Right renal cortex interstitium (tissue), 3 donors: ENCODE measurements at places on chromosomes 11 and 22.

DNA sequence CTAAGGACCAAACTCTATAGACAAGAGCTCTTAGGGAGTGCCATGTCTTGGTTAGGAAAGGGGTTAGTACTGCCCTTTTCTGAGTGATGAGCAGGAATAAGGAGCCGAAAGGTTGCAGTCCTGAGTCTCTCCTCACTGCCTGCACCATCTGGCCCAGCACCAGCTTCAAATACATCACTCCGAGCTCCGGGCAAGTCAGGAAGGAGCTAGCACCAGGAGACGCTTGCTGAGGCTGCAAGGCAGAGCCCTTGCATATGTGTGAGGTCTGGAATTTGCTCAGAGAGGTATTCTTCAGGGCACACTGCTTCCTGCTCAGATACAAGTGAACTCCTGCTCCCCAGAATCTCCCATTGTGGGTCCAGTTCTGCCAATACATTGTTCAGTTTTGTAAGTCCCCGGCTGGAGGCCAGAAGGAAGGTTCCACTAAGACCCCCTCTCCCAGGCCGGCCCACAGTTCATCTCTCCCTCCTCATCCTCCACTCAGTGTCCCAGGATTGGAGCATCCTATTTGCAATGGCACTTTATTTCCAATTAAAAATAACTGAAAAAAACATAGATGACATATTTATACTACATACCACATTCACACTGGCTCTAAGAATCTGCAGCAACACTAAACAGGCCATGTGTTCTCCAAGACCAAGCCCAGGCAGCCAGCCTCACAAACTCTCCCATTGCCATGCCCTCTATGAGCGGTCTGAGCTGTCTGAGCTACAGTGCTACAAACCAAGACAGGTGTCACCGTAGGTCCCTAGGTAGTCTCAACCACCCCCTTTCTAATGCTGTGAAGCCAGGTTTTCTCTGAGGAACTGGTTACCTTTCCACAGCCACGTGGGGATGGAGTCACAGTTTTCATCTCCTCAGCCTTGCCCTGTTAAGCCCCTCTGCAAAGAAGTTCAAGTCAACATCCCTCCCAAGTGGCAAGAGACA is 55.1 kb upstream of the SPATA19 start:
- no peak for DNase-seq

GRCh38 chr11:71095294-71095850 is 157.0 kb downstream of the SHANK2 start:
- DNase-seq, result no peak

GRCh38 chr11:133697161-133697560 is 148.2 kb downstream of the SPATA19 start:
- no peak for DNase-seq

DNA sequence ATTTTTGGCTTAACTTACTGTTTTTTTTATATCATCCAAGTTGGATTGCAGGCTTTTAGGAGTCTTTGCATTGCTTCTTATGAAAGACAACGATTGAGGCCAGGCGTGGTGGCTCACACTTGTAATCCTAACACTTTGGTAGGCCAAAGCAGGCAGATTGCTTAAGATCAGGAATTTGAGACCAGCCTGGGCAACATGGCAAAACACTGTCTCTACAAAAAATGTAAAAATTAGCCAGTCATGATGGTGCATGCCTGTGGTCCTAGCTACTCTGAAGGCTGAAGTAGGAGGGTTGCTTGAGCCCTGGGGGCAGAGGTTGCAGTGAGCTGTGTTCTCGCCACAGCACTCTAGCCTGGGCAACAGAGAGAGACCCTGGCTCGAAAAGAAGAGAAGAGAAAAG is 56.6 kb downstream of the BID start:
- no peak for DNase-seq

- no peak for DNase-seq
These were observed 5.0 kb downstream of the CD81 start for GRCh38 chr11:2382129-2382517.

GRCh38 chr11:13061294-13061990 is 52.3 kb downstream of the RASSF10 start:
- DNase-seq, result no peak

- no peak for DNase-seq
These were observed 34.9 kb downstream of the TBC1D22A start for GRCh38 chr22:46797355-46797754.

GRCh38 chr11:83744620-83745192 is 458.5 kb upstream of the CCDC90B start:
- no peak for DNase-seq

GRCh38 chr11:16909359-16910035 is 104.7 kb downstream of the PLEKHA7 start:
- no peak for DNase-seq

DNA sequence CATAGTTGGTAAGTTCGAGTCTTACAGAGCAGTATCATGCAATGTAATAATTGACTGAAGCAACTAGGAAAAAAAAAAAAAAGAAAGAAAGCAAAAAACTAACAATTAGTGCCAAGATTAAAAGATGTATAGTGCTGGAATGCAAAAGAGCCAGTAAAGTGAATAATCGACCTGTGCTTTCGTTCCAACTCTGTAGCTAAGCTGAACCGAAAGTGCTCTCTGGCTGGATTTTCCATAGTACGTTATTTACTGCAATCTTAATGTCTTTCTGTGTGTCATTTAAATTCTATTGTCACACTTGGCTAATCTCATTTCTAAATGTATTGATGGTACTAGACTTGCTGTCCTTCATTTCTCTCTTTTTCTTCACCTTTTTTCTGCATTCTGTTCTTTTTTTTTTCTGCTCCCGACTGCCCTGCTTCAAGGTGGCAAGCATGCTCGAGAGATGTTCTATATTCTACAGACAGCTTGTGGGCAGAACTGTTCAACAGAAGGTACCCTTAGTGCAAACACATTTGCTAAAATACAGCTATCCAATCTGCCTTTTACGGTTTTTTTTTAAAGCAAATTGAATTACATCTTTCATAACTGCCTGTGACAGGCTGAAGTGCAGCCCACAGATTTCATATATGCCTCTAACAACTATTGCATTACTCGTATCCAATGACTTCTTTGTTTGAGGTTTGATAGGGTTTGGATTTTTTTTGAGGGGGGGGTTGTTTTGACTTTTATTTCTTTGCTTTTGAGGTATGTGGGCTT is 204.2 kb upstream of the MTNR1B start:
- DNase-seq, result no peak

DNA sequence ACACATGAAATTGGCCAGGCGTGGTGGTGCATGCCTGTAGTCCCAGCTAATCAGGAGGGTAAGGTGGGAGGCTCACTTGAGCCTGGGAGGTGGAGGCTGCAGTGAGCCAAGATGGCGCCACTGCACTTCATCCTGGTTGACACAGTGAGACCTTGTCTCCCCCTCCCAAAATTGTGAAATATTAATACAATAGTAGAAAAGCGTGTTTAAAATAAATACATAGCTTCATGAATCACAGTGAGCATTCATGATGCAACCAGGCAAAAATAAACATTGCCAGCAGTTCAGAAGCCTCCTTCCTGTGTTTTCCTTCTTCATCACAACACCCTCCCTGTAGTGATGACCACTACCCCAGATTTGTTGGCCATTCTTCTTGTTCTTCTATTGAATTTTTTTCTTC is 4.3 kb upstream of the TEAD1 start:
- DNase-seq, result no peak

DNA sequence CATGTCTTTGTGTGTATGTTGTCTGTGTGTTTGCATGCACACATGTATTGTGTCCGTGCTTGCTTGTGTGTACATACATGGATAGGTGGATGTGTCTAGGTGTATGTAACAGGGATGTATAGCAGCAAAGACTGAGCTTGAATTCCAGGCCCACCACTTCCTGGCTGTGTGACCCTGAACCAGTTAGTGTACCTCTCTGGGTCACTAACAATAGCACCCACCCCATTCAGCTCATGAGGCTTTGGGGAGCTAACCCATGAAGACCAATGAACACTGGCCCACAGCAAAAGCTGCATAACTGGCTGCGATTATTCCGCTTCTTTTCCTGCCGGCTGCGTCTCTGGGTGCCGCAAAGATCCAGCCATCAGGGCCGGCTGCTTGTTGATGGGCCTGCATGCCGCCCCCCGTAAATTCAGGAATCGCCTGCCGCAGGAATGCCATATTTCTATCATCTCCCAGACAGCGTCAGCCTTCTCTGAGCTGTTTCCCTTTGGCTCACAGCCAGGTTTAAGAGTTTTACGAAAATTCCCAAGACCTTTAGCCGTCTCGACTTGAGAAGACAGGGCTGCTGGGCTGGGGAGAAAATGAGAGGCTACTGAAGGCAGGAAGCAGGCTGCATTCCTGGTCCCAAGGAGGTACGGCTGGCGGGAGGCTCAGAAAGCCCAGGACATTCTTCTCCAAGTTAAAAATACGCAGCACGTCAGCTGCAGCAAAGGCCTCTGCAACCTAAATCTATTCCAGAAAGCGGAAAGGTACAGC is 224.6 kb downstream of the MN1 start:
- no peak for DNase-seq

DNA sequence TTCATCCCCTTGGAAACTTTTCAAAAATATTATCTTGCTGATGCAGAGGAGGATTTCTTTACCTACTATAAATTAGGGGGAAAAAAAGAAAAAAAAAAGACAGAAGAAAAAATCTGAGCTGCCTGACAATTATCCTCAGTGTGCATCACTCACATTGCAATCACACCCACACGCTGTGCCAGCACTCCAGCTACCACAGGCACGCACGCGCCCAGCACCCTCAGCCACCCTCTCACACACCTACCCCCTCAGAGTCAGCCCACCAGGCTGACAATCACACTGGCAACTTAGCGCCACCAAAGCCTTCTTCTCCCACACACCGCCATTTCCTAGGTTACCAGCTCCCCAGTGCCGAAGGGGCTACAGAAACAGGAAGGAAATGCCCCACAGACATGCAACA is 236.1 kb downstream of the KCNA4 start:
- no peak for DNase-seq

DNA sequence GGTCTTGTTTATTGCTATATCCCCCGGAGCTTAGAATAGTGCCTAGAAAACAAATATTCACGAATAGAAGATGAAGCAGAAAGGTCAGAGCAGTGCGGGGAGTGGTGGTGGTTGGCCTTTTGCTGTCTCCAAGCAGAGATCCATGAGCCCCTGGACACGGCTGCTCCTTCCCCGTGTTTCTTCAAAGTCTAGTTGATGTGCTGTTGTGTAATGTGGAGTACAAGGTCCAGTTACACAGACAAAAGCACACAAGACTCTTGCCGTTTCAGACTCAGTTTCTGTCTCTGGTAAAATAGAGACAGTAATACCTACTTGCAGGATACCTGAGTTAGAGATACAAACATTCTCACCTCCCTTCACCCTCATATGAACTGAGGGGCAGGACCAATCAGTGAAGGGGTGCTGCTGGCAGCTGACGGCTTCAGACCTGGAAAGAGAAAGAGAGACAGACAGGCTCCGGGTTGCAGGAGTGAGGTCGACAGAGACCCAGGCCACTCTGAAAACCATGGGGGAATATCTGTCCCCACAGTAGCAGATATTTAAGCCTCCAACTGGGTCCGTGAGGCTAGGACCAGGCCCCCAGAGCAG is 56.2 kb downstream of the RASSF10 start:
- DNase-seq, result no peak

GRCh38 chr11:44235765-44236201 is 74.2 kb downstream of the ALX4 start:
- DNase-seq, result peak; percentile 45

- no peak for DNase-seq
These were observed 34.0 kb downstream of the KREMEN1 start for GRCh38 chr22:29106839-29107238.

- no peak for DNase-seq
These were observed 60.9 kb downstream of the CELSR1 start for GRCh38 chr22:46476547-46476941.

DNA sequence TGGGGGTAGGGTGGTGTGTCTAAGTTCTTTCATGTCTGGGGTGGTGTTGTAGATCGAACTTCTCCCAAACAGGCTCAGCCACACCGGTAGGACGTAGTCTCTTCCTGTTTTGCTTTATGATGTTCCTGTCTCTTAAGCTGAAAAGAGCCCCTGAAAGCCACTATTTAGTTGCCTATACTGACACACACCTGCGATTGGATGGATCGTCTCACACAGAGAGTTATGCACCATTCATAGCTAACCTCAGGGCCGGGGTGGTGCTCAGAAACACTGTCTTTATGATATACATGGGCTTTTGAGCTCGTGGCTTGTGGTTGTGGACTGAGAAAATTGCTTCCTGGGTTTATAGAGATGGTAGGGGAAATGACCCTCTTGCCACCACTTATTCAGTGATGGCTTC is 137.6 kb downstream of the TEAD1 start:
- DNase-seq, result no peak

GRCh38 chr22:26763633-26764361 is 106.4 kb downstream of the MIAT start:
- no peak for DNase-seq

DNA sequence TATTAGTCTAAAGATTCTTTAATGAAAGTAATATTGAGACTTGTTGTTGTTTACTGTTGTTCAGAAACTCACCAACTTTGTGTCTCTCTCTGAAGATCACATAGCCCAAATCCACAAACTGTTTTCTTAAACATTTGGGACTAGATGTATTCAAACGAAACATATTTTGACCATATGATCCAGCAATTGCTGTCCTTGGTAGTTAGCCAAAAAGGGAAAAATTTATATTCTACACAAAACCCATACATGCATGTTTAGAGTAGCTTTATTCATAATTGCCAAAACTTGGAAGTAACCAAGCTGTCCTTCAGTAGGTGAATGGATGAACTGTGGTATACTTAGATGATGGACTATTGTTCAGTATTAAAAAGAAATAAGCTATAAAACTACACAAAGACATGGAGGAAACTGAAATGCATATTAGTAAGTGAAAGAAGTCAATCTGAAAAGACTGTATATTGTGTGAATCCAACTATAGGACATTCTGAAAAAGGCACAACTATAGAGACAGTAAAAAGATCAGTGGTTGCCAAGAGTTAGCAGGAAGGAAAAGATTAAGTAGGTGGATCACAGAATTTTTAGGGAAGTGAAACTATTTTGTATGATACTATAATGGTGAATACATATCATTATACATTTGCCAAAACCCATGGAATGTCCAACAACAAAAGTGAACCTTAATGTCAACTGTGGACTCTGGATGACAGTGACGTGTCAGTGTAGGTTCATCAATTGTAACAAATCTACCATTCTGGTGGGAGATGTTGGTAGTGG is 442.9 kb downstream of the INSC start:
- DNase-seq, result no peak

- DNase-seq, result no peak
These were observed 95.3 kb downstream of the SERGEF start for GRCh38 chr11:17917556-17917955.

- no peak for DNase-seq
These were observed 1.1 kb upstream of the TMA7B start for GRCh38 chr22:39958949-39959639.

- DNase-seq, result no peak
These were observed 1.2 kb downstream of the GAS2L1 start for GRCh38 chr22:29307596-29308147.

GRCh38 chr22:48389916-48390315 is 1437.8 kb downstream of the BRD1 start:
- no peak for DNase-seq

GRCh38 chr11:123301013-123301591 is 106.1 kb upstream of the CLMP start:
- no peak for DNase-seq

- DNase-seq, result no peak
These were observed 76.9 kb downstream of the IGLL1 start for GRCh38 chr22:23503142-23503541.

GRCh38 chr22:42799061-42799460 is 58.0 kb downstream of the ARFGAP3 start:
- no peak for DNase-seq

- DNase-seq, result no peak
These were observed 81.8 kb downstream of the KCNC1 start for GRCh38 chr11:17816232-17816931.

- no peak for DNase-seq
These were observed 256.4 kb downstream of the NTM start for GRCh38 chr11:131626788-131627187.
